ENCODE measurements at places on chromosomes 1 and 21. TPM values are rescaled to one million over a fixed set of nuclear protein-coding genes. Genes with fewer than 3 reads are reported as not detected.

DNA sequence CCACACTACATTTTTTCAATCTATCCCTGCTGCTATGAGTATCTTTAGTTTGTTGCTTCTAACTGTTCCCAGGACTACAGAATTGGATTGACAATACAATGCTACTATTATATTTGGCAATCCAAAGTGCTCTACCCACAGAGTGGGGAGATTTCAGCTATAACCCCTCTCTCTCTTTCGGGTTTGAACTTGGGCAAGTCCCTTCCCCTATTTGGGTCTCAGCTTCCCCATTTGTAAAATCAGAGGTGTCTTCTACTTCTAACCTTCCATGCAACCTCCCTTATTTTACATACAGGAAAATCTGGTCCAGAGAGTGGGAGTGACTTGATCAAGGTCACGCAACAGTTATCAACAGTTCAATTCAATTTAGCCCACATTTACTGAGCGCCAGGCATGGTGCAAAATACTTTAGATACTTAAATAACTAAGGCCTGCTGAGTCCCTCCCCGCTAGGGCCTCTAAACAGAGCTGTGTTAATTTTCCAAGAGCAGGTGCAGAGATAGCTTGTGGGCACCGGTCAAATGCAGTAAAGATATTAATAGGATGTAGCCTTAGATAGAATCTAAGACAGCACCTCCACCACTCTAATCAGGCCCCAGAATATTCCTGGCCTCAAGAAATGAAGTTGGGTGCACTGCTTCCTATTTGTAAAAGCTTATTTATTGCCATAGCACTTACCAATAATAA is 9.4 kb upstream of the GPX7 start:
- DNase-seq = no peak
- no peaks in the 10 kb centered on the region for H3K36me3 ChIP-seq
- H3K4me1 ChIP-seq = no peaks in the 10 kb centered on the region
- no peaks in the 10 kb centered on the region for H3K27me3 ChIP-seq

DNA sequence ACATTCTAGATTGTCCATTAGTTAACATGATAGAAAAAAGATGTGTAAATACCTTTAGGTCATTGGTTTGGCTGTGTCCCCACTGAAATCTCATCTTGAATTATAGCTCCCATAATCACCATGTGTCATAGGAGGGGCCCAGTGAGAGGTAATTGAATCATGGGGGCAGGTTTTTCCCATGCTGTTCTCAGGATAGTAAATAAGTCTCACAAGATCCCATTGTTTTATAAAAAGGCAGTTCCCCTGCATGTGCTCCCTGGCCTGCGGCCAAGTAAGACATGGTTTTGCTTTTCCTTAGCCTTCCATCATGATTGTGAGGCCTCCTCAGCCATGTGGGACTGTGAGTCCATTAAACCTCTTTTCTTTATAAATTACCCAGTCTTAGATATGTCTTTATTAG is 32.5 kb upstream of the SLC44A5 start:
- H3K27me3 ChIP-seq = no peaks in the 10 kb centered on the region
- DNase-seq = no peak
- H3K4me3 ChIP-seq = no peak overlapping the region
- H3K27ac ChIP-seq = no peak overlapping the region

GRCh38 chr1:9038881-9039760 is 12.9 kb upstream of the SLC2A7 start:
- H3K4me1 ChIP-seq = no peaks in the 10 kb centered on the region
- no peaks in the 10 kb centered on the region for H3K36me3 ChIP-seq
- no peak overlapping the region for H3K4me3 ChIP-seq
- no peak for DNase-seq

DNA sequence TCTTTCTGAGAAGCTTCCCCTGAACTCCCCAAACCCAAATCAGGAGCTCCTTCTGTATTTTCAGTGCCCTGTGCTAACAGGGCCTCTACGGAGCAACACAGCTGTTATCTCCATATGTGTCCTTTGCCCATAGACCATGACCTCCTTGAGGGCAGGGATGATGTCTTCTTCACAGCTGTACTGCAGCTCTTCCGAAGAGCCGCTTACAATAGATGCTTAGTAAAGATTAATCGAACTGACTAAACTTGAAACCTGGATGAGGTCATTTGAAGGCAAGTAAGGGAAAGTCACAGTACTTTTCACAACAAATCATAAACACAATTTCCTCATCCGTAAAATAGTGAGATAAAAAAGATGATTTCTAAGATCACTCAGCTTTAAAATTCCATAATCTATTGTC is 4.4 kb upstream of the KCNN3 start:
- H3K27ac ChIP-seq = no peak overlapping the region
- DNase-seq = no peak
- H3K36me3 ChIP-seq = no peaks in the 10 kb centered on the region
- H3K27me3 ChIP-seq = peaks cover under 1% of the 10 kb centered on the region

- H3K4me3 ChIP-seq = no peak overlapping the region
- peak overlapping the region; percentile 93 for H3K27ac ChIP-seq
- no peaks in the 10 kb centered on the region for H3K36me3 ChIP-seq
- peaks cover 65% of the 10 kb centered on the region for H3K4me1 ChIP-seq
- DNase-seq = no peak
These were observed 60.0 kb upstream of the C1orf105 start for GRCh38 chr1:172360511-172360910.

Gene ARPC5
- total RNA-seq = 144 TPM

Gene PTPRC
- 0.44 TPM for total RNA-seq

- H3K36me3 ChIP-seq = no peaks in the 10 kb centered on the region
- H3K27me3 ChIP-seq = no peaks in the 10 kb centered on the region
- DNase-seq = no peak
- no peak overlapping the region for H3K4me3 ChIP-seq
- no peak overlapping the region for H3K27ac ChIP-seq
- H3K4me1 ChIP-seq = no peaks in the 10 kb centered on the region
These were observed 236.7 kb downstream of the BARHL2 start for GRCh38 chr1:90480271-90480835.

Gene B3GALT2
- 9.7 TPM for total RNA-seq

DNA sequence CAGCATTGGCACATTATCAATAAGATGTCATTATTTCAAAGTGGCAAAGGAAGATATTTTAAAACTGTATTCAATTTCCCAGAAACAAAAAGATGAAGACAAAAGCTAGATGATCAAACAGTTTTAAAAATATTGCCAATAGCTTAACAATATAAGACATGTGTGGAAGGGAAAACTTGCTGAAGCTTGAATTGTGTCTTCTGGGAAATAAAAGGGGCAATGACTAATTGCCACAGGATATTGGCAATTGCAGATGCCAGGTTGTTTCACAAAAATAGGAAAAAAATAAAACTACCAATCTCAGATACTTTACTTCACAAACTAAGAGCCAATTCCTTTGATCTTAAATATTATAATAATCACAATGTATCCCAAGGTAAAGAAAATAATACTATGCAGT is 679.8 kb upstream of the ADAMTS5 start:
- no peak overlapping the region for H3K27ac ChIP-seq
- no peaks in the 10 kb centered on the region for H3K27me3 ChIP-seq
- no peak overlapping the region for H3K4me3 ChIP-seq
- no peak for DNase-seq
- no peaks in the 10 kb centered on the region for H3K36me3 ChIP-seq

Gene S100A8
- total RNA-seq = not detected

Gene STUM
- 0.16 TPM for total RNA-seq

- no peak overlapping the region for H3K27ac ChIP-seq
- H3K4me3 ChIP-seq = no peak overlapping the region
- H3K36me3 ChIP-seq = no peaks in the 10 kb centered on the region
- H3K27me3 ChIP-seq = no peaks in the 10 kb centered on the region
These were observed 194.1 kb downstream of the ROR1 start for GRCh38 chr1:63967901-63968300.

DNA sequence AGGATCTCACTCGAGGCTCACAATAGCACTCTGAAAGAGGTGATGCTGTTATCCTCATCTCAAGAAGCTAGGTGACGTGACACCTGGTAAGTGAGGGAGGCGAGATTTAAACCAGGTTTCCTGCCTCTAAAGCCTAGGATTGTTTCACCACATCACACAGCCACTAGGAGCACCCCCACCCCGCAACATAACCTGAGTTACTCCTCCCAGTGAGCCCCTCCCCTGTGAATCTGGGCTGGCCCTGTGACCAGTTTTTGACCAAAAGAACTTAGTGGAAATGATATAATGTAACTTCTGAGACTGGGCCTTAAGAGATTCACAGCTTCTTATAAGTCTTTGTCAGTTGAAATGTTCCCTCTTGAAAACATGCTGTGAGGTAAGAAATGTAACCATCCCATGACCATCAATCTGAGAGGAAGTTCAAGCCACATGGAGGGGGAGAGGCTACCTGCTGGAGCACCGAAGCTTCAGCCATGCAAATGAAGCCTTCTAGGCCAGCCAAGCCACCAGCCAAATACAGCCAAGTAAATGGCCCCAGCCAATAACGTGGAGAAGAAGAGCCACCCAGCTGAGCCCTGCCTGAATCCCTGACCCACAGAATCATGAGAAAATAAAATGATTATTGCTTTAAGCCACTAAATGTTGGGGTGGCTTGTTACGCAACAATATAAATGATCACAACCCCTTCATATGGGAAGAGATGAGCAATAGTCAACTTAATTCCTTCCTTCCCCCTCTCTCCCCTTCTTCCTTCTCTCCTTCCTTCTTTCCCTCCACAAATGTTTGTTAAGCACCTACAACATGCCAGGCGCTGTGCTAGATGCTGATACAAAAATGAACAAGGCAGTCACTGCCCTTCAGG is 61.0 kb upstream of the FAM20B start:
- H3K4me3 ChIP-seq = no peak overlapping the region
- H3K36me3 ChIP-seq = no peaks in the 10 kb centered on the region
- peaks cover 4% of the 10 kb centered on the region for H3K4me1 ChIP-seq
- H3K27me3 ChIP-seq = no peaks in the 10 kb centered on the region
- no peak overlapping the region for H3K27ac ChIP-seq
- no peak for DNase-seq

GRCh38 chr1:242582669-242583068 is 58.2 kb upstream of the PLD5 start:
- no peaks in the 10 kb centered on the region for H3K36me3 ChIP-seq
- no peaks in the 10 kb centered on the region for H3K27me3 ChIP-seq
- no peak overlapping the region for H3K27ac ChIP-seq
- DNase-seq = no peak
- no peak overlapping the region for H3K4me3 ChIP-seq
- H3K4me1 ChIP-seq = no peaks in the 10 kb centered on the region

GRCh38 chr1:182291584-182292192 is 99.9 kb downstream of the GLUL start:
- DNase-seq = peak; percentile 30
- no peaks in the 10 kb centered on the region for H3K36me3 ChIP-seq
- peak overlapping the region; percentile 90 for H3K27ac ChIP-seq
- peaks cover 38% of the 10 kb centered on the region for H3K4me1 ChIP-seq

DNA sequence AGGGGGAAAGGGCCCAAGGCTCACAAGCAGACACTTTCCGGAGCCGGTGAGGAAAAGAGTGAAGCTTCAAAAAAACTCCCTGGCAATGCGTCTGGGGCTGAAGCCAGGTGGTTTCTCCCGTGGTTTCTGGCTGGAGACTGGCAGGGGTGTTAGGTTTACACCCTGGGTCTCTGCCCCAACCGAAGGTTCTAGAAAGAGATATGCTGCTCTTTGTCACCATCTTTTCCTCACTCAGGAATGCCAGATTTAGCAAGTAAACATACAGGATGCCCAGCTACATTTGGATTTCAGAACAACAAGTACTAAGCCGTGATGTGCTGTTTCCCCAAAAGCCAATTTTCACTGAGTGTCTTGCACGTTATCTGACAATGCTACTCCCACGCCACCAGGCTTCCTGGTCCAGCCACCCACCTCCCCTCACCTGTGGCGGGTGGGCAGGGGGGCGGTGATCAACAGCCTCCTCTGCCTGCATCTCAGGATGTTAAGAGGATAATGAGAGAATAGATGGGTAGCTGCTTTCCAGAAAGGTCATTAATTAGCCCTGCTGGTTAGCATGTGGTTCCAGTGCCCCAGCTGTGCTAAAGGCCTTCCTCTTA is 69.6 kb upstream of the OLIG2 start:
- H3K27ac ChIP-seq = no peak overlapping the region
- H3K4me1 ChIP-seq = no peaks in the 10 kb centered on the region
- peaks cover 61% of the 10 kb centered on the region for H3K27me3 ChIP-seq
- no peaks in the 10 kb centered on the region for H3K36me3 ChIP-seq
- no peak overlapping the region for H3K4me3 ChIP-seq

GRCh38 chr1:19448491-19449439 is 36.6 kb downstream of the CAPZB start:
- H3K27ac ChIP-seq = peak overlapping the region; percentile 85
- no peaks in the 10 kb centered on the region for H3K36me3 ChIP-seq
- no peak overlapping the region for H3K4me3 ChIP-seq
- DNase-seq = peak; percentile 53
- H3K27me3 ChIP-seq = no peaks in the 10 kb centered on the region

- no peak overlapping the region for H3K4me3 ChIP-seq
- no peaks in the 10 kb centered on the region for H3K27me3 ChIP-seq
- no peaks in the 10 kb centered on the region for H3K4me1 ChIP-seq
- no peak for DNase-seq
These were observed 59.5 kb upstream of the RGS2 start for GRCh38 chr1:192749349-192749748.

GRCh38 chr1:225937048-225937968 is 3.7 kb downstream of the LEFTY2 start:
- no peaks in the 10 kb centered on the region for H3K36me3 ChIP-seq
- no peak overlapping the region for H3K27ac ChIP-seq
- H3K4me1 ChIP-seq = peaks cover 5% of the 10 kb centered on the region
- DNase-seq = no peak
- no peak overlapping the region for H3K4me3 ChIP-seq

GRCh38 chr1:163055005-163055404 is 14.2 kb upstream of the RGS4 start:
- H3K4me1 ChIP-seq = no peaks in the 10 kb centered on the region
- H3K4me3 ChIP-seq = no peak overlapping the region
- no peak overlapping the region for H3K27ac ChIP-seq
- no peak for DNase-seq

DNA sequence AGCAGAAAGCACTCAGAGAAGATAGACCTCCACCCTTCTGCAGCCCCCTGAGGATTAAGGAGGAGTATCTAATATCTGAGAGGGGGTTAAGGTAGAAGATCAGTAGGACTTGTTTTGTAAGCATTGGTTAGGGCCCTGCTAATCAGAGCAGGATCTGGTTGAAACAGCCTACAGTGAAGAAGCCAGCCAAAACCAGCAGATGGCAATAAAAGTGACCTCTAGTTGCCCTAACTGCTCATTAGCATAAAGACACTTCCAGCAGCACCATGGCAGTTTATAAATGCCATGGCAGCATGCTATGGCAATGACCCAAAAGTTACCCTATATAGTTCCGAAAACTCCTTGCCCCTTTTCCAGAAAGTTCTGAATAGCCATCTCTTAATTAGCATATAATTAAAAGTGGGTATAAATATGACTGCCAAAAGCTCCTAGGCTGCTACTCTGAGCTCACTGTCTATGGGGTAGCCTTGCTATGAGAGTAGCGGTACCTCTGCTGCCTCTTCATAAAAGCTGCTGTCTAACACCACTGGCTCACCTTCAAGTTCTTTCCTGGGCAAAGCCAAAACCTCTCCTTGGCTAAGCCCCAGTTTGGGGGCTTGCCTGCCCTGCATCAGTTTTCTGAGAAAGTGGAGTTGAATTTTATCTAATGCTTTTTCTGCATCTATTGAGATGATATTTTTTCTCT is 254.2 kb downstream of the PAPPA2 start:
- no peaks in the 10 kb centered on the region for H3K4me1 ChIP-seq
- no peak for DNase-seq
- no peaks in the 10 kb centered on the region for H3K36me3 ChIP-seq
- no peak overlapping the region for H3K4me3 ChIP-seq

Gene CRYBG2
- total RNA-seq = 7.1 TPM

Gene NBPF4
- total RNA-seq = not detected

Gene EFHD2
- total RNA-seq = 34.4 TPM

GRCh38 chr1:87887100-87887499 is 558.4 kb downstream of the LMO4 start:
- no peaks in the 10 kb centered on the region for H3K27me3 ChIP-seq
- no peak overlapping the region for H3K4me3 ChIP-seq
- H3K36me3 ChIP-seq = no peaks in the 10 kb centered on the region
- peak overlapping the region; percentile 64 for H3K27ac ChIP-seq
- peaks cover 4% of the 10 kb centered on the region for H3K4me1 ChIP-seq

Gene MRPL24
- total RNA-seq = 44.9 TPM
